ENCODE measurements at places on chromosomes 11 and 22.

- no peak for DNase-seq
Measured at GRCh38 chr11:76578654-76579055, 91.9 kb downstream of the LRRC32 start.

DNA sequence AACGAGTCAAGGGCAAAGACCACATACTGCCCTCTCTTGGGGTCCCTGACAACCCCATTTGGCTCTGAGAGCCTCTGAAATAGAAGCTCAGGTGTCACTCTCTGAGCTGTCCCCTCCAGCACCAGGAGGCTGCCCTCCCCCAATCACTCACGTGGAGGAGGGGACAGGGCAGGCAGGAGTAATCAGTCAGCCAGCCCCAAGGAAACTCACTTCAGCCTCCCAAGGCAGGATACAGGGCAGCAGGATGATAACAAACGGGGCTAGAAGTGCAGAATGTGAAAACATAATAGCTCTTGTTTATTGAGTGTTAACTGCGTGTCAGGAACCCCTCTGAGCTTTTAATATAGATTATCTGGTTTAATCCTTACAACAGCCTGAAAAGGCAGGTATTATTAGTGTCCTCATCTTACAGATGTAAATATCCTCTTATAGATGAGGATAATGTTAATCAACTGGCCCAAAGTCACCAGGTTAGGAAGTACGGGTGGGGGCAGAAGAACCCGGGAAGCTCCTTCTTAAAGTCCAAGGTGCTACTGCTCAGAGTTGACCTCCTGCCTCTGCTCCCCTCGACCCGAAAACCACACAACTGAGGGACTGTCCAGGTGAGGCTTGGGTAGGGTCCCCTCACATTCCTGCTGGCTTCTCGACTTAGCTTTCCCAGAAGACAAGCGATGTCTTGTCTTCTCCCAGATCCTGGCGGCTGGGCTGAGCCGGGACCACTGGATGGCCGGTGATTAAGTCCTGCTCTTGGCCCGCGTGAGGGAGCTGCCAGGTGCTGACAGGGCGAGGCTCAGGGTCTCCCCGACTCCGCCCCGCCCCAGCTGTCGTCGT, 2.7 kb downstream of the CHRM4 start:
- no peak for DNase-seq

DNA sequence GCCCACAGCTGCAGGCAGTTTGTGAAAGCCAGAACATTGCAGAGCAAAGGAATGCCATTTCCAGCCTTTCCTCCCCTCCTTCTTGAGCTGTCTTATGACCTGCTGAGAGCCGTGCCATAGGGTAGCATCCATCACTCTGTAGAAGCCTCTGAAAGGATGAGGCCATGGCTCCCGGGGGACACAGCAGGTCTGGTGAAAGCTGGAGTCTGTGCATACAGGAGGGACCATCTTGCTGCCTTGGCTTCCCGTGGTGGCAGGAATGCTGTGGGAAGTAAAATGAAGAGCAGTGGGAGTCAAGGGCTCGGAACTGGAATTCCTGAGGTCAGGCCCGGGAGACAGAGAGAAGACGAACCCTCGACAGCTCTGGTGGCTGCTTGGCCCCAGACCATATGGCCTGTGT, 30.9 kb downstream of the ANO1 start:
- DNase-seq = no peak

- DNase-seq = no peak
Measured at GRCh38 chr11:95999711-96000406, 76.0 kb upstream of the MTMR2 start.

GRCh38 chr11:82539669-82540068, 194.0 kb downstream of the FAM181B start:
- no peak for DNase-seq

- no peak for DNase-seq
Measured at GRCh38 chr11:59009661-59010060, 70.4 kb downstream of the GLYATL1 start.

DNA sequence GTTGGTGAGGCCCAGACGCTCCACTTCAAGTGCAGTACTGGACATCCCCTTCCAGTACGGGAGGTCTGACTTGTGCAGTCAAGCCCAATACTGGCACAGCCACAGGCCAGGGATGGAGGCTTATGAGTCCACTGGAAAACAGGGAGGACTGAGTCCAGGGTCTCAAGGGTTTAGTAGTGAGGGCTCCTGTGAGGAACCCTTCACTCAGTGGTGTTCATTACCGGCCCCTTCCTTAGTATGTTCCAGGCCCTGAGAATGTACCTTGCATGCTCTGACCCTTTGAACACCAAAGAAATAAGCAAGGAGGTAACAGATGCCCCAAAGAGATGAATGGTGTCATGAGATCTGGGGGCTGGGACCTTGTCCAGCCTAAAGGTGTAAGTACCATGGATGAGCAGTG, 11.8 kb downstream of the PRAME start:
- no peak for DNase-seq

DNA sequence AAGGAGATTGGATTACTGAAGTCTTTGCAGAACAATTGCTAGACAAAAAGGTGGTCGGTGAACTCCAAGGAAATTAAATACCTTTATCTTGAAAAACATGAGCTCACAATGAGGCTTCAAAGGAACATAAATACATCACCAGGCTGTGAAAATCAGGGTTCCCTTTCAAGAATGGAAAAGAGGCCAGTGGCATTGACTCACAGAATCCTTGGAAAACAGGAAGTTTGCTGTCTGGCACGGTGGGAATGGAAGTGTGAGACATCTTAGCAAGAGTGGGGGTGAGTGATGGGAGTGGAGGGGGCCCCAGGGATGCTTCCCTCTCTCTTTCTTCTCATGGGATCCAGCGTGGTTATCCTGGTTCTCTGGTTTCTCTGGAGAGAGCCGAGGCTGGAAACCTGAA, 48.9 kb upstream of the TBCEL start:
- DNase-seq = no peak

DNA sequence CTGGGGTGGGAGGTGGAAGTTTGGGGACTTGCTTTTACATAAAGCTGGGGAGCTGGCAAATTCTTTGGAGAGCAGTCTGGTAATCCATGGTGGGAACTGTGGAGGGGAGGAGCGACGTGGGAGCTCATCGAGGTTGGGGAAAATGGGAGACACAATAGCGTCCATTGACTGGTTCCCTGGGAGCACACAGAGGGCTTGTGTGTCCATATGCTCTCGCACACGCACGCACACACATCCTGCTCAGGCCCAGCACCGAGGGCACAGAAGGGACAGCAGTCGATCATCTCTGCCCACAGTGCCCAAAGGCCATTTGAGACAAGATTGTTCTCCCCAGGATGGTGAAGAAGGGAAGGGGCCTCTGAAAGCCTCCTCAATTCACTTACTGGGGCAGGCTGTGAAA, 53.7 kb downstream of the FBXO7 start:
- no peak for DNase-seq

GRCh38 chr11:70580036-70580805, 181.9 kb downstream of the CTTN start:
- DNase-seq = no peak

DNA sequence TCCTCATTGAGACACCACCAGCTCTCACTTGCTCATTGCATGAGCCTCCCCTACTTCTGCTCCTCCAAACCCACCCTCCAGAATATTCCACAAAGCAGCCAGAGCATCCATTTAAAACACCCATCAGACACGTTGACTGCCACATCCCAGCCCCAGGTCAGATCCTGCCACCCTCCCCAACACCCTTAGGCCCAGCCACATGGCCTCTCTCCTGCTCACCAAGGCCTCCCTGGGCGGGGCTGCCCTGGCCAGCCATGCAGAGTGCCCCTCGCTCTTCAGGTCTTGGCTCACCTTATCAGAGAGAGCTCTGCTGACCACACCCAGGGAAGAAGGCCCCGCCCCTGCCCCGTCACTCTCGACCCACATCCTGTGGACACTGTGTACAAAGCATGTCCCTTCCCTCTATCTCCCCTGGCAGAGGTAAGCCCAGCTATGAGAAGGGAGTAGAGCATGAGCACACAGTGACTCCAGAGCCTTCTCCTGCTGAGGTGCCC, 106.8 kb downstream of the MICAL3 start:
- no peak for DNase-seq
